ENCODE measurements at places on chromosomes 13 and 19. TPM values are rescaled to one million over a fixed set of nuclear protein-coding genes. Genes with fewer than 3 reads are reported as not detected.
A peak's percentile ranks its signal among the peaks of the same experiment; 100 is the strongest.

The TMEM259 gene
- 142 TPM for total RNA-seq

The SIGLEC11 gene
- total RNA-seq, result not detected

The PSG6 gene
- not detected for total RNA-seq

The ZNF541 gene
- not detected for total RNA-seq

The PCP2 gene
- total RNA-seq, result not detected

The PSMC4 gene
- 110 TPM for total RNA-seq

The CLEC11A gene
- total RNA-seq, result 13.3 TPM

The DENND1C gene
- total RNA-seq, result not detected

The ZNF575 gene
- total RNA-seq, result 3.0 TPM

The TINCR gene
- not detected for total RNA-seq

The MBD3L2 gene
- not detected for total RNA-seq

The OR7C2 gene
- total RNA-seq, result not detected

The IFNL1 gene
- total RNA-seq, result not detected

The ZNF417 gene
- total RNA-seq, result 10.6 TPM

The CEACAM16 gene
- total RNA-seq, result not detected

The FDX2 gene
- total RNA-seq, result 22.4 TPM

The CD70 gene
- total RNA-seq, result not detected

The KCNJ14 gene
- 1.4 TPM for total RNA-seq

The ZNF729 gene
- total RNA-seq, result not detected

DNA sequence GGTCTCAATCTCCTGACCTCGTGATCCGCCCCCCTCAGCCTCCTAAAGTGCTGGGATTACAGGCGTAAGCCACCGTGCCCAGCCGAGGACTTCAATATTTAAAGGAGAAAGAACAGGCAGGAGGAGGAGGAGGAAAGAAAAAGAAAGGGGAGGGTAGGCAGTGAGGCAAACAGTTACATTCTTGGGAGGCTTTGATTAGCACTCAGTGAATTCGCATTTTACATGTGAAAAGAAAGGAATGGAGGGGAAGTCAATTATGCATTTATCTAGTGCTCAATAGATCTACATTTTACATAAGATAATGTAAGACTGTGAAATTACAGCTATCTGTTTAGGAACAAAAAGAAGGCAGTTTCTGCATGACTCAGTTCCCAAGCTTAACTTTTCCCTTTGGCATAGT lies 30.9 kb upstream of the CXCL17 start:
- no peak for DNase-seq
- H3K27ac ChIP-seq, result no peak overlapping the region
- H3K4me1 ChIP-seq, result no peaks in the 10 kb centered on the region

DNA sequence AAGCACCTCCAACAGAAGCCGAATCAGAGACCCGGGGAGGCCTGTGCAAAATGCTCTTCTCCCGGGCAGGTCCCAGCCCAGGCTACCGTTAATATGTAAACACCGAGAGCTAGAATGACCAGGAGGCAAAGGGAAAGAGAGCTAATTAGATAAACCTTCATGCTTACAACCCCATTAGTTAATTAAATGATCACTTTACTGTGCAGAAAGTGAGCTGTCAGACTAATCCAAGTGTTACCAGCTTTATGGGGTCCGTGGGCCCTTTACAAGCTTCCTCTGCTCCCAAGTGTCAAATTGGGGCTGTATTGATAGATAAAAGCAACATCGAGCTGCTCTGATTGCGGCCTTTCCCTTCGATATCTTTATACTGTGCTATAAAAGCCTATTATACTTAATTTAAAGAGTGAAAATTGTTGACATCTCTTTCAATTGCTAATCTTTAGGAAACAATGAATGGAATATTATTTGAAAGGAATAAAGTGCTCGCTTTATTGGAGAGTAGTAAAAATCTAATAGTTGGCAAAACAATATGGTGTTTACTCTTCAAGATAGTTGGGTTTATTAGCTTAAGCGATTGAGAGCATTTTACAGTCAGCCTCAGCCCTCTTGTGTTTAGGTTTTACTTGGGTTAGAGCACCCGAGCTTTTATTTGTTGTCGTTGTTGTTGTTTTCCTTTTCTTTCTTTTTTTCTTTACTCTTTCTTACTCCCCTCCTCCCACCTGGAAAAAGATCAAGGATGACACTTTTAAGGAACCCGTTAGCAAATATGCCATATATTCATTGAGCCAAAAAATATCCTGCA lies 189.3 kb upstream of the GPR12 start:
- no peak overlapping the region for H3K4me3 ChIP-seq
- no peaks in the 10 kb centered on the region for H3K36me3 ChIP-seq
- H3K4me1 ChIP-seq, result no peaks in the 10 kb centered on the region

GRCh38 chr13:98055623-98056022 lies 87.3 kb upstream of the FARP1 start:
- H3K4me1 ChIP-seq, result no peaks in the 10 kb centered on the region
- no peak overlapping the region for H3K27ac ChIP-seq
- no peak for DNase-seq
- no peak overlapping the region for H3K4me3 ChIP-seq

- no peaks in the 10 kb centered on the region for H3K36me3 ChIP-seq
- peaks cover 32% of the 10 kb centered on the region for H3K4me1 ChIP-seq
Measured at GRCh38 chr13:44715287-44716230, 139.4 kb upstream of the TSC22D1 start.

DNA sequence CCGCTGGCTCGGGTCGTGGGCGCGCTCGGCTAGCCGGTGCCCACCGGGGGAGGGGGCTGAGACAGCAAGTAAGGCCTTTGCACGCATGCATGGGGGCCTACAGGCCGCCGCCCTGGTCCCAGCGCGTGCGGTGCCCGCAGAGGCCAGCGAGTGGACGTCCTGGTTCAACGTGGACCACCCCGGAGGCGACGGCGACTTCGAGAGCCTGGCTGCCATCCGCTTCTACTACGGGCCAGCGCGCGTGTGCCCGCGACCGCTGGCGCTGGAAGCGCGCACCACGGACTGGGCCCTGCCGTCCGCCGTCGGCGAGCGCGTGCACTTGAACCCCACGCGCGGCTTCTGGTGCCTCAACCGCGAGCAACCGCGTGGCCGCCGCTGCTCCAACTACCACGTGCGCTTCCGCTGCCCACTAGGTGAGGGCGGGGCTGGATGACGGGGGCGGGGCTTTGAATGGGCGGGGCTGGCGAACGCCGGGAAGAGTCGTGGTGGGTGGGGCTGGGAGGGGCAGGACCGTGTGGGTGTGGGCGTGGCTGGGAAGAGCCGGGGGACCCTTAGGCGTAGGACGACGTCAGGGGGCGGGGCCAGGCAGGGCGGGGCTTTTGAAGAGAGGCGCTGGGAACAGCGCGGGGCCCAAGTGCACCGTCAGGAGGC lies 2.1 kb downstream of the CILP2 start:
- no peak for DNase-seq
- no peaks in the 10 kb centered on the region for H3K36me3 ChIP-seq
- H3K27me3 ChIP-seq, result peaks cover 25% of the 10 kb centered on the region
- no peak overlapping the region for H3K4me3 ChIP-seq

DNA sequence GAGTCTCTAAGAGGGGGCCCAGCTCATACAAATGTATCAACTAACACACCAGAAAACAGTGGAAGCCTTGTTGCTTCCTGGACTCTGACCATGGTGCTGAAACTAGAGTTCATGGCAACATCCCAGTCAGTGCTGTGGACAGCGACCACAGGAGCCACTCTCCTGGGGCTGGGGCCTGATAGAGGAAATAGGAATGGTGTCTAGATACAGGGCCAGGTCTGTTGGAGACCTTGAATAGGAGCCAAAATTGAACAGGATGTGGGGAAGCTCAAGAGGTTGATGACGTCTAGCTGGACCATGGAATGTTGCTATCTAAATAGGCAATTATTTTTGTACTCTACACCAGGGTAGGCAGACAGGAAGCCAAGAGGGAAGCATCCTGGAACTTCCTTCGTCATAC lies 21.7 kb downstream of the LILRB4 start:
- H3K4me3 ChIP-seq, result no peak overlapping the region
- H3K36me3 ChIP-seq, result no peaks in the 10 kb centered on the region
- no peaks in the 10 kb centered on the region for H3K27me3 ChIP-seq
- no peaks in the 10 kb centered on the region for H3K4me1 ChIP-seq

DNA sequence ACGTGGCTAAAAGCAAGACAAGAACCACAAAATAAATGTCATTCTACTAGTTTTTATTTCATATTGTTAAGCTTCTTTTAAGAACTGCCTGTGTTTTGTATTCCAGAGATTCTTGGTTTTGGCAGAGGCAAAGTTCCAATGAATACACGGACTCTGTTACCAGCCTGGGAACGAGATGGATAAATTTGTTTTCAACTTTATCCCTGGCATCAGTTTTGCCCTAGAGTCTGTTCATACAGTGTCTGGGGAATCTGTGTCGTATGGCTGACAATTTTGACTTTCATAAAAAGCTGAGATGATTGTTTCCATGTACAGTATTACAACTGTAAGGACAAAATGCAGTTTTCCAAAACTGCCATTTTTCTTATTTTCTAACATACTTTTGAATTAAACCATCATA lies 327.6 kb downstream of the TBC1D4 start:
- no peak overlapping the region for H3K27ac ChIP-seq
- no peaks in the 10 kb centered on the region for H3K36me3 ChIP-seq
- H3K4me1 ChIP-seq, result no peaks in the 10 kb centered on the region
- H3K4me3 ChIP-seq, result no peak overlapping the region
- DNase-seq, result no peak

GRCh38 chr19:9565900-9566705 lies 18.2 kb downstream of the ZNF121 start:
- H3K4me1 ChIP-seq, result no peaks in the 10 kb centered on the region
- no peaks in the 10 kb centered on the region for H3K27me3 ChIP-seq
- H3K36me3 ChIP-seq, result peaks cover 23% of the 10 kb centered on the region
- no peak for DNase-seq
- H3K4me3 ChIP-seq, result no peak overlapping the region
- H3K27ac ChIP-seq, result no peak overlapping the region

DNA sequence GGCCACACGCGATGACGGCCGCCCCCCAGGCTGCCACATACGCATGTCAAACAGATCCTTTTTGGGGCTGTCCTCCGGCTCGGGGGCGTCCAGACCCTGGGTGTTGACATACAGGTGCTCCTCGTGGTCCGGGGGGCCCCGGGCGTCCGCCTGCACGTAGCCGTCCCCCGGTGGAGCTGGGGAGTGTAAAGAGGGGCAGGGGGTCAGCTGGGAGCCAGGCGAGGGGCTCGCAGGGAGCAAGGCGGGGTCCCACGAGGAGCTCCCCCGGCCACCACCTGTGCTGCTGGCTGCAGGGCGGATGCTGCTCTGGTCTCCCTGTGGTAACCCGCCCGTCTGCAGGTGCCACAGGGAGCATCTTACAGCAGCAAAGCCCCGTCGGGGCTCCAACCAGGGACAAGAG lies 16.1 kb upstream of the C2CD4C start:
- no peaks in the 10 kb centered on the region for H3K36me3 ChIP-seq
- H3K4me3 ChIP-seq, result no peak overlapping the region
- no peaks in the 10 kb centered on the region for H3K4me1 ChIP-seq
- no peak overlapping the region for H3K27ac ChIP-seq

DNA sequence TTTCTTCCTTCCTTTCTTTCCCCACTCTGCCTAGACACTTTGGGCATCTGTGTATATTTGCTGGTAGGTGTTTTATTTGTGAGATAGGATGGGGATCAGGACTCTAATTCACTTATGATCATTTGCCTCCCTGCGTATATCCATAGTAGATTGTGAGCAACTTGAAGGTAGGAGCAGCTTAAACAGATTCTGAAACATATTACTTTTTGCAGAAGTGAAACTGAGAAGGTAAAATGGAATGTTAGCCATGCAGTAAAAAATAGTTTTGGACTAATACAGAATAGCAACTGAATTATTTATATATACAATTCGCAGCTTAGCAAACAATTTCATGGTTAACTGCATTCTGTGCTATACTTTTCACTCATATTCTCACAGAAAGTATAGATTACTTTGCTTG lies 38.7 kb downstream of the RNF6 start:
- DNase-seq, result no peak
- no peaks in the 10 kb centered on the region for H3K36me3 ChIP-seq
- H3K4me3 ChIP-seq, result no peak overlapping the region
- H3K4me1 ChIP-seq, result peaks cover 11% of the 10 kb centered on the region
- H3K27ac ChIP-seq, result no peak overlapping the region
- H3K27me3 ChIP-seq, result peaks cover 4% of the 10 kb centered on the region

- DNase-seq, result no peak
- no peaks in the 10 kb centered on the region for H3K27me3 ChIP-seq
- no peaks in the 10 kb centered on the region for H3K4me1 ChIP-seq
- H3K36me3 ChIP-seq, result no peaks in the 10 kb centered on the region
Measured at GRCh38 chr19:54535601-54536000, 33.0 kb downstream of the LAIR2 start.

- H3K4me3 ChIP-seq, result no peak overlapping the region
- no peak for DNase-seq
- no peaks in the 10 kb centered on the region for H3K36me3 ChIP-seq
- no peaks in the 10 kb centered on the region for H3K27me3 ChIP-seq
Measured at GRCh38 chr19:50677636-50678035, 28.4 kb downstream of the C19orf81 start.

- peaks cover 10% of the 10 kb centered on the region for H3K4me1 ChIP-seq
- no peak overlapping the region for H3K4me3 ChIP-seq
- no peaks in the 10 kb centered on the region for H3K27me3 ChIP-seq
- H3K36me3 ChIP-seq, result peaks cover 5% of the 10 kb centered on the region
- no peak overlapping the region for H3K27ac ChIP-seq
Measured at GRCh38 chr19:46356149-46357055, 9.5 kb downstream of the PPP5C start.

- H3K27me3 ChIP-seq, result no peaks in the 10 kb centered on the region
- H3K4me3 ChIP-seq, result no peak overlapping the region
- no peak for DNase-seq
- no peaks in the 10 kb centered on the region for H3K36me3 ChIP-seq
- no peak overlapping the region for H3K27ac ChIP-seq
Measured at GRCh38 chr13:53408847-53409568, 380.4 kb downstream of the OLFM4 start.

- H3K27ac ChIP-seq, result peak overlapping the region; percentile 85
- no peaks in the 10 kb centered on the region for H3K36me3 ChIP-seq
- H3K4me3 ChIP-seq, result peak overlapping the region; percentile 75
- H3K4me1 ChIP-seq, result peaks cover 48% of the 10 kb centered on the region
- peak; percentile 67 for DNase-seq
Measured at GRCh38 chr13:106533943-106534638, 1.4 kb downstream of the EFNB2 start.

- no peaks in the 10 kb centered on the region for H3K27me3 ChIP-seq
- no peak for DNase-seq
- H3K36me3 ChIP-seq, result no peaks in the 10 kb centered on the region
Measured at GRCh38 chr13:19057588-19058340, 123.9 kb downstream of the TUBA3C start.

DNA sequence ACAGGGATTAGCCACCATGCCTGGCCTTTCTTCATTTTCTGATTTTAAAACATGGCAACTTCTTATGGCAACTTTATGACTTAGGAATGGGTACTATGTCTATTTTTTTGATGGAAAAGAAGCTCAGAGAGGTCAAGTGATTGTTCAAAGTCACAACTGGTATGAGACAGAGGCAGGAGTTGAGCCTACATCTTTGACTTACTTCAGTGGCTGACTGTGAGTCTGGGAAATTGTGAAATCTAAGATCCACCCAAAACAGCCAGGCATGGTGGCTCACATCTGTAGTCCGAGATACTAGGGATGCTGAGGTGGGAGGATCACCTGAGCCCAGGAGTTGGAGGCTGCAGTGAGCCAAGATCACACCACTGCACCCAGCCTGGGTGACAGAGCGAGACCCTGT lies 2.4 kb upstream of the ACTL9 start:
- H3K4me3 ChIP-seq, result no peak overlapping the region
- H3K36me3 ChIP-seq, result no peaks in the 10 kb centered on the region
- H3K27me3 ChIP-seq, result no peaks in the 10 kb centered on the region
- no peak overlapping the region for H3K27ac ChIP-seq
